Sigmoid colon (tissue), 7 donors: ENCODE measurements at places on chromosomes 7 and 10. TPM values are rescaled to one million over a fixed set of nuclear protein-coding genes. Genes with fewer than 3 reads are reported as not detected.

The TUBB8 gene
- total RNA-seq = 0.55 TPM

The PTF1A gene
- total RNA-seq = not detected

The PNLIPRP2 gene
- total RNA-seq = not detected

The LIPF gene
- total RNA-seq = 0.36 TPM

The SPDYE1 gene
- not detected for total RNA-seq

The NAT16 gene
- not detected for total RNA-seq

The FAM237B gene
- not detected for total RNA-seq

The GPRIN2 gene
- total RNA-seq = 1.4 TPM

The PLPP4 gene
- 1.7 TPM for total RNA-seq

The WAPL gene
- total RNA-seq = 33.8 TPM

The FRMD4A gene
- 27.8 TPM for total RNA-seq

DNA sequence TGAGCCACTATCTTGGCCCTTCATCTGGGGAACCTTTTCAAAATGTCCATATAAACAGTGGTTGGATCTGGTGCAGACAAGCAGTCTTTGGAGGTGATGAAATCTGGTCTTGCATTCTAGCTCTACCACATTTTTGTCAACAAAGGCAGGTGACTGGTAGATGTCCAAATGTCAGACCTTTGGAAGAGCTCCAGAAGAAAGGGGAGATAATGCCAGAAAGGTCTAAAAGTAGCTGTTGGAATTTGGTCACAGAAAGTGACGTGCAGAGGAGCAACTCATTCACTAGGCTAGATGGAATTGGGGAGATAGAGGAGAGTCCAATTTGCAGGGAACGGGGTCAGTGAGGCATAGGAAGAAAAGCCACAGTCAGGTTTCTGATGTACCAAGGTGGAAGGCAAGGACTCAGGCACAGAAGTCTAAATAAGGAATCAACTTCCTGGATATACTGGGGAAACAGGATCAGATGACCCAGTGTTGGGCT lies 36.4 kb upstream of the WAC start:
- H3K27ac ChIP-seq = no peak overlapping the region
- no peak overlapping the region for H3K4me3 ChIP-seq
- DNase-seq = no peak
- H3K36me3 ChIP-seq = no peaks in the 10 kb centered on the region
- no peaks in the 10 kb centered on the region for H3K4me1 ChIP-seq
- H3K27me3 ChIP-seq = no peaks in the 10 kb centered on the region

GRCh38 chr7:69162931-69163670 lies 435.2 kb upstream of the AUTS2 start:
- DNase-seq = no peak
- H3K4me3 ChIP-seq = no peak overlapping the region
- H3K27ac ChIP-seq = no peak overlapping the region
- peaks cover 13% of the 10 kb centered on the region for H3K4me1 ChIP-seq
- no peaks in the 10 kb centered on the region for H3K27me3 ChIP-seq

DNA sequence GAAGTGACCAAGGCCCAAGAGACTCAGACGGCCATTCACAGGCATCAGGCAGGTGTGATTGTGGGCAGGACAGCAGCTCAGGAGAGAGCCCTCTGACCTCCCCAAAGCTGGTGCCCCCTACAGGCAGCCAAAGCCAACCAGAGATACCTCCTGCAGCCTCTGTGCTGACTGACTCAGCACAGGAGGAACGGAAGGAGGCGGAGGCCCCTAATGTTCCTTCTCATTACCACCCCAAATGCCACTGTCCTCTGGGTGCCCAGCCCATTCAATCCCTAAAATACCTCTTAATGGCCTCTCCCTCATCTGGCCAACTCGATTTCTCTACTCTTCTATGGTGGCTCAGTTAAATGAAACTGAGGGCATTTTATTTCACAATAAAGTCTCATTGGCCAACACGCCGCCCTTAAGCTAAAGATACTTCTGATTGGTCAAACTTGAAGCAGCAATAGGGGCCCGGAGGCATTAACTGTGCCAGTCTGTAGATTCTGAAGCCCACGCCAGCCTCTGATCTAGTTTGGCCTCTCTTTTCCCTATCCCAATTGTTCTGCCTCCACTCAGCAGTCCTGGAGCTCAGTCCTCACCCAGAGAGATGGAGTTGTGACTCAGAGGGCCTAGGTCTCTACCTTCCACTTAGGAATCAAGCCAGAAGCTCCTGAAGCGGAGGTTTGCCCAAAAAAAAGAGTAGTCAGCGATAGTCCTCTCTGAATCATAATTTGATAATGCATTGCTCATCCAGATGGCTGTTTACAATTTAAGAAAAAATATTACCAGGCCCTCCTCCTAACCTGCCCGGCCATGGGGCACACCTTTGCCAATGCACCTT lies 1.2 kb downstream of the CYREN start:
- H3K4me1 ChIP-seq = no peaks in the 10 kb centered on the region
- H3K36me3 ChIP-seq = peaks cover 11% of the 10 kb centered on the region
- peak overlapping the region; percentile 94 for H3K27ac ChIP-seq
- no peaks in the 10 kb centered on the region for H3K27me3 ChIP-seq
- DNase-seq = no peak
- H3K4me3 ChIP-seq = peak overlapping the region; percentile 92

DNA sequence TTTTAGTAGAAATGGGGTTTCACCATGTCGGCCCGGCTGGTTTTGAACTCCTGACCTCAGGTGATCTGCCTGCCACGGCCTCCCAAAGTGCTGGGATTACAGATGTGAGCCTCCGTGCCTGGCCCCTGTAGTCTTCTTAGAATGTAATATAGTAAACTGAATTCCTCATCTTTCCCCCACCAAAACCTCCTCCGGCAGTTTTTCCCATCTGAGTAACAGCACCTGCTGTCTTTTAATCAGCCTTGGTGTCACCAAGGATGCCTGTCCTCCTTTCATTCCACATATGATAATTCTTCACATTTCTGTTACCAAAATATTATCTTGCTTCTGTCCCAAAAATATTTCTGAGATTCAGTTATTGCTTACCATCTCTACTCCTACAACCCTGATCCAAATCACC lies 80.2 kb downstream of the ZEB1 start:
- DNase-seq = no peak
- H3K4me1 ChIP-seq = peaks cover 55% of the 10 kb centered on the region
- H3K4me3 ChIP-seq = no peak overlapping the region
- no peaks in the 10 kb centered on the region for H3K36me3 ChIP-seq

- no peak for DNase-seq
- no peaks in the 10 kb centered on the region for H3K36me3 ChIP-seq
- peaks cover 12% of the 10 kb centered on the region for H3K4me1 ChIP-seq
Measured at GRCh38 chr10:78717200-78717599, 351.6 kb upstream of the ZMIZ1 start.

- H3K4me3 ChIP-seq = peak overlapping the region; percentile 48
- H3K27me3 ChIP-seq = no peaks in the 10 kb centered on the region
- no peaks in the 10 kb centered on the region for H3K4me1 ChIP-seq
- H3K36me3 ChIP-seq = no peaks in the 10 kb centered on the region
- peak; percentile 82 for DNase-seq
Measured at GRCh38 chr10:133520193-133520738, 6.9 kb upstream of the CYP2E1 start.

DNA sequence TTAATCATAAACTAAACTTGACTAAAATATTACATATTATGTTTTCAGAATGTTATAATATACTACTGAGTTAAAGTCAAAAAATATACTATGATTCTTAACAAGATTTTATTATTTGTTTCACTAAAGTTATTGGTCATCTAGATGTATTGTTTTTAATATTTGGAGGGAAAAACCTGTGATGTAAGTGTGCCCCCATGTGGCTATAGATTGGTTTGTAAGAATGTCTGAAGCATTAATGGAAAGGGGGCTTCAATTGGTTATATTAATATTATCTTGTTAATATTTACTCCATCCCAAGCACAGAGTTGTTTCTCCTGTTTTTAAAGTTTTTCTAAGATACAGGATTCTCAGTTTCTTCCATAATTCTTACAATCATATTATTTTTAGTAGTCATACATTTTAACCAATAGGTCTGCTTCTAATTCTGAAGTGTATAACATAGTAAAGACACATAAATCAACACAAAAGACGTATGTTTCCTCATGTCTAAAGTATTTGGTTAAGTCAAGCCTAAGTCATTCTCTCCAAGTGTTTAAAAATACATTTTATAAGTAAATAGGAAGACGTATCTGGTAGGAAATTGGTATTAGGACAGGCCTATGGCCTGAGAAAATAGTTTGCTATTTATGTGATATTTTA lies 58.0 kb downstream of the GNAT3 start:
- H3K27ac ChIP-seq = no peak overlapping the region
- no peaks in the 10 kb centered on the region for H3K27me3 ChIP-seq
- H3K4me1 ChIP-seq = no peaks in the 10 kb centered on the region
- no peak for DNase-seq
- no peaks in the 10 kb centered on the region for H3K36me3 ChIP-seq
- no peak overlapping the region for H3K4me3 ChIP-seq

DNA sequence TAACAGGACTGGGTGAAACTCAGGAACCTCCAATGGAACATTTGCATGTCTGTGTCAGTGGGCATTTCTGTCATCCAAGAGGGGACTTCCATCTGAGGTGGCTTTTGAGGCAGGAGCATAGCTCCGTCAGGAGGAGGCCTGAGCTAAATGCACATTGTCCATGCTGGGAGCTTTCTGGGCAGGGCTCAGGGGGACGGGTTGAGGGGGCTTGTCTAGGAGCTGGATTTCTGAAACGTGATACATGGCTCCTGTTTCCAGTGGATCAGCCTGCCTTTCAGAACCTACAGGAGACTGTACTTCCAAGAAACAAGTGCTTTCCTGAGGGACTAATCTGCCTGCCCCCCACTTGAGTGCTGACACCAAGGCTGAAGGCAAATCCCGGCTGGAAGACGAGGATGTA lies 40.5 kb upstream of the GDF10 start:
- no peak overlapping the region for H3K4me3 ChIP-seq
- H3K27me3 ChIP-seq = no peaks in the 10 kb centered on the region
- no peaks in the 10 kb centered on the region for H3K36me3 ChIP-seq
- H3K27ac ChIP-seq = no peak overlapping the region
- H3K4me1 ChIP-seq = no peaks in the 10 kb centered on the region

DNA sequence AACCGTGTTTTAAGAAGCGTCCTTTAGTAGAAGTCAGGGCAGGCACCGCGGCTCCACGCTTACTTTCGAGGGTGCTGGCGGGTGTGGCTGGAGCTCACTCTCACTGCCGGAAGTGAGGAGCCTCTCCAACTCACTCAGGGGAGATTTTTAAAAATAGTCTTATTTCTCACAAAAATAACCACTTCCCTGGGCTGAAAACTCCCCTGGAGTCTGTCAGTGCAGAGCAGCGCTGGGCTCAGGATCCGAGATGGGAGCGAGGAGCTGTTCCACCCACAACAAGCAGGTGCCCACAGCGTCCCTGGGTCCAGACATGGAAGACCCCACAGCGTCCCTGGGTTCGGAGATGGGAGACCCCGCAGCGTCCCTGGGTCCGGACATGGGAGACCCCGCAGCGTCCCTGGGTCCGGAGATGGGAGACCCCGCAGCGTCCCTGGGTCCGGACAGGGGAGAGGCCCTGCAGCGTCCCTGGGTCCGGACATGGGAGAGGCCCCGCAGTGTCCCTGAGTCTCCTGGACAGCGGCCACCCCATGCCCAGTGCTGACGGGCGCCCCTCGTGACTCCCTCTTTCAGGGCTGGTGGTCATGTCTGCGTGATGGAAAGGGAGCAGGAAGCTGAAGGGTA lies 51.2 kb downstream of the VIPR2 start:
- H3K4me3 ChIP-seq = no peak overlapping the region
- H3K27me3 ChIP-seq = no peaks in the 10 kb centered on the region
- no peaks in the 10 kb centered on the region for H3K4me1 ChIP-seq
- no peak overlapping the region for H3K27ac ChIP-seq

GRCh38 chr7:123749537-123749857 lies 694 bp upstream of the WASL start:
- peaks cover 52% of the 10 kb centered on the region for H3K4me1 ChIP-seq
- H3K36me3 ChIP-seq = no peaks in the 10 kb centered on the region
- H3K27ac ChIP-seq = peak overlapping the region; percentile 98
- DNase-seq = no peak
- no peaks in the 10 kb centered on the region for H3K27me3 ChIP-seq
- H3K4me3 ChIP-seq = peak overlapping the region; percentile 94

DNA sequence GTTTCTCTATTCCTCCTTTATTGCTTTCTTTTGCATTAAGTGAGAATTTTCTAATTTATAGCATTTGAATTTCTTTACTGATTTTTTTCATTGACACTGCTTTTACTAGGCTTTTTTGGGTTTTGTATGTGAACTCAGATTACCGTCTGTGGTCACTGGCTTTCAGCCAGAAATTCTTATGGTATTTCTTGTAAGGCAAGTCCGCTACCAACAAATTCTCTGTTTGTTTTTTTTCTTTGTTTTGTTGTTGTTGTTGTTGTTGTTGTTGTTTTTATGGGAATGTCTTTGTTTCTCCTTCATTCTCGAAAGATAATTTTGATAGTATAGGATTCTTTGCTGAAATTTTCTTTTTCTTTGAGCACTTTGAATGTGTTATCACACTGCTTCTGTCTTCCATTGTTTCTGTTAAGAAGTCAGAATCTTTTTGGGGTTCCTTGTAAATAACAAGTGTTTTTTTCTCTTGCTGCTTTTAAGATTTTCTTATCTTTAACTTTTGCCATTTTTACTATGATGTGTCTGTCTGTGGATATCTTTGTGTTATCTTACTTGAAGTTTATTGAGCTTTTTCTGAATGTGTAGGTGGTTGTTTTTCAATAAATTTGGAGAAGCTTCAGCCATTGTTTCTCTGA lies 7.2 kb downstream of the NET1 start:
- H3K36me3 ChIP-seq = no peaks in the 10 kb centered on the region
- no peak for DNase-seq
- H3K27ac ChIP-seq = no peak overlapping the region
- no peaks in the 10 kb centered on the region for H3K27me3 ChIP-seq

DNA sequence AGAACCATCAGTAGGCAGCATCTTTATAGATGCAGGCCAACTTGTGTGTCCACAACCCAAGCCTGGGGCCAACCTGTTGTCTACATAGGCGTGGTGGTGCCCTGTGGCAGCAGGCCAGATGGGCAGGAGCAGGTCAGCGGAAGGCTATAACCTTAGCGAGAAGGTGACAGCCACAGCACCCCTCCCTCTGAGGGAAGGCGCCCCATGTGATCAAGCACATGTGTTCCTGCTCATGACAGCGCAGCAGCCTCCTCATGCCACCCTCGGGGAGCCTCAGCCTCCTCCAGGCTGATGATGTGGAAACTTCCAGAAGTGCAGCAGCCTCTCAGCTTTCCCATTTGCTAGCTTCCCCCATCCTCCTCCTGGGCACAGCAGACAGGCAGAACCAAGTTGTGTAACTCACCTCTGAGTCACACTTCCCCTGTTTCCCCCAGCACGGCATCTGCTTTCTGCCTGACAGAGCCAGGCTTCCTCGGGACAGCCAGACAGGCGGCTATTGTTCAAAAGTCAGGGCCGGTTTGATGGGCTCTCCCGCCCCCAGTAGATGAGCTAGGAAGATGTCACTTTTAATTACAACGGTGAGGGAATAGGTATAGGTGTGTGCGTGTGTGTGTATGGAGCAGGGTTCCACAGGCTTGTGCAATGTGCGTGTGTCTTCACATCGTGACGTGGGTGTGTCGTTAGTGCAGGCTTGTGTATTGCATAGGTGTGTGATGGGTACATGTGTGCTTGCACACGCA lies 312.0 kb upstream of the ZMIZ1 start:
- no peaks in the 10 kb centered on the region for H3K27me3 ChIP-seq
- no peak overlapping the region for H3K4me3 ChIP-seq
- H3K27ac ChIP-seq = peak overlapping the region; percentile 45
- no peaks in the 10 kb centered on the region for H3K36me3 ChIP-seq
- DNase-seq = peak; percentile 95
- H3K4me1 ChIP-seq = peaks cover 23% of the 10 kb centered on the region

GRCh38 chr10:26689399-26689798 lies 8.1 kb upstream of the PDSS1 start:
- no peak overlapping the region for H3K27ac ChIP-seq
- H3K4me3 ChIP-seq = no peak overlapping the region
- H3K27me3 ChIP-seq = peaks cover 18% of the 10 kb centered on the region
- H3K36me3 ChIP-seq = no peaks in the 10 kb centered on the region
- no peak for DNase-seq
